ENCODE measurements at places on chromosomes 13 and 19.

DNA sequence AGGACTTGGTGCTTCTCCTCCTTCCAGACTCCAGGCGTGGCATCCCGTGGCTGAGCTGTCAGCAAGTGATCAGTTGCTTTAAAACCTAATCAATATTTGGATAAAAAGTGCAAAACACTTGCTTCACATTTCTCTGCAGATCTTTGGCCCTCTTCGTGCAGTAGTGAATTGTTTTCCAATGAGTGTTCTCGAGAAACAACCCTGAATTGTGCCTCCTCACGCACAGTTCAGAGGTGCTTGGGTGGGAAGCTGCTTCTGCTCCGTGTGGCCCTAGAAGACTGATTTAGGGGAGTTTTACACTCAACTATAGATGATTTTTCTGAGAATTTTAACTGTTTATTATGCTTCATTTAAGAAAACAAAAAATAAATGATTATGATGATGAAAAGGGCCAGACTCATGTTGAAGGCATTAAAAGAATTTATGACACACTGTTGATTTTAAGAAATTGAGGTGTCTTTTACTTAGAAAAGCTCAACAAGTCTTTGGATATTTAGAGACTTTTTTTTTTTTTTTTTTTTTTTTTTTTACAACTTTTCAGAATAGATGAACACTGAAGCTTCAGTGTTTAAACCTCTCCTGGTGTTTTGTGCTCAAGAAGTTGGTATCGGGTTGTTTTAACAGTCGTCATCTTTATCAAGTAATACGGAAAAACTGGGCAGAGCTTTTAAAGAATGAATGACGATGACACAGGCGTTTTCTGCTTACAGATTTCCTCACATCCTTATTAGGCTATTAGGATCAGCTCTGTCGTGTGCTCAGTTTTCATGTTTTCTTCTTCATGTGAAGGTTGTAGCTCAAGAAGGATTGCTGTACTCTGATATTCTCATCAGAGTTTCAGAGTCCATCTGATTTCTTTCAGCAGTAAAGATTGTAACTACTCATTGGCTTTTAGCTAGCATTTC lies 39.5 kb upstream of the TEX29 start:
- peak; percentile 68 for DNase-seq

GRCh38 chr19:38324431-38324830 lies 4.8 kb downstream of the KCNK6 start:
- DNase-seq: no peak

- no peak for DNase-seq
Measured at GRCh38 chr19:3159565-3159964, 19.0 kb upstream of the S1PR4 start.

- DNase-seq: no peak
Measured at GRCh38 chr19:18418483-18419194, 559 bp upstream of the SSBP4 start.
